ENCODE measurements at places on chromosomes 1 and 21.

GRCh38 chr1:158998781-158999161 lies 10.9 kb upstream of the IFI16 start:
- DNase-seq: peak; percentile 35

GRCh38 chr1:185232874-185233273 lies 75.9 kb downstream of the SWT1 start:
- no peak for DNase-seq

DNA sequence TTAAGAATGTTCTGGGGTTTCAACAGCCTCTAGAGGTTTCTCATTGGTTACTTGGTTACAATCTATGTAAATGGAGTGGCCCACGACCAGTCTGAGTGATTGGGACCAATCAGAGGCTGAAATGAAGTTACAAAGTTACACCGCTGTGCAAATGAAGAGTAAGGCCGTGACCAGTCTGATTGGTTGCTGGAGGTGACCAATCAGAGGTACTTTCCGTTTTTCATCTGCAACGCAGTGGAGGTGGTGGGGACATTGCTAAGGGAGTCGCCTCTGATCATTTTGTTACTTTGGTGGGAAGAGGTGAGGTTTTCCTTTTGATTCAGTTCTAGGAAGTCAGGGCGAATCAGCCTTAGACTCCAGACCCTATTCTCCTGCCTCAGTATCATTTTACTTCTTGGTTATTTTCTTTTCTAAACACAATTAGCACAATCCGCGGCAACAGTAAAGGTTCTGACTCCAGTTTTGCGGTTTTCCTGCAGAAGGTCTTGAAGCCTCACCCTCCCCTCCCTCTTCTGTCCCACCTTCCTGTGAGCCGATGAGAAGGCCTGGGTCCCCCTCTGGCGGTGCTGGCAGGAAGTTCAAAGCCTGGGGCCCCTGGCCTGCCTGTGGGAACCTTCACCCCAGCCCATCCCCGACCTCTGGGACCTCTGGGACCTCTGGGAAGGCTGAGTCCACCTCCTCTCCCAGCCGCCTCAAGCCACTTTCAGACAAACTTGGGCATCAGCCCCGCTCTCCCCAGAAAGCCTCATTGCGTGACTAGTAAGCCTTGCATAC lies 38.7 kb upstream of the TTC34 start:
- no peak for DNase-seq

- DNase-seq: no peak
These were observed 10.7 kb downstream of the SCCPDH start for GRCh38 chr1:246734866-246735265.

DNA sequence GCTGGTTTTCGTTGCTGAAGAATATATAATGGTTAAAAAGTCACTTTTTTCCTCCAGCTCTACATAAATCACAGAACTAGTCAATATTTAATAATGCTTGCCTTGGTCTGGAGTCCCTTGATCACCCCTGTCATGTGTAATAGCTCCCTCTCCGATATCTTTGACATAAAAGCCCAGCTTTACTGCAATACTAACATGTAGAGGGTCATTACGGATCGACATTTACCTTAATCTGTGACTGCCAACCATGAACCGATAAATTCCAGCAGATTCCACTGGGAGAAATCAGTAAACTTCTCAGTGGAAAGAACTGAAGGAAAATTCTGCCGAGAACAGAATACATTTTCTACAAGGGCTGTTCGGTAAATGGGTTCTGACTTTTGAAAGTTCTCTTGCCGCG lies 396.5 kb downstream of the KCTD3 start:
- DNase-seq: no peak

GRCh38 chr1:198333744-198334143 lies 176.9 kb downstream of the NEK7 start:
- no peak for DNase-seq

- DNase-seq: no peak
These were observed 37.2 kb upstream of the ARHGAP29 start for GRCh38 chr1:94274561-94274960.

- DNase-seq: no peak
These were observed 17.7 kb upstream of the NTPCR start for GRCh38 chr1:232932486-232933425.

DNA sequence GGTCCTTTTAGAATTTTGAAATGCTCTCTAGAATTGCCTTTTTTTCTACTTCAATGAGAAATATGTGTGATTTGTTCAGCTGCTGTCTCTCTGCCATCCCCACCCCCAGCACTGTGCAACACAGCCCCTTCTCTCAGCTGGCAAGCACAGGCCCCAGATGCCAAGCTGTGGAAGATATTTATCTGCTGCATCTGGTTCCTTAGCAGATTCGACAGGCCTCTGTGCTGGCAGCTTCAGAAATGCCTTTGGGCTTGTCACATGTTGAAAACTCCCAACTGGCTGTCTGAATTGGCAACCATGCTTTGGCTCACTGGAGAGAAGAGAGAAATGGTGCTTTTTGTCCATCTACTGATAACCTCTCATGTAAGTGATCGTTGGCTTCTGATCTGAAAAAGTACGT lies 206.7 kb upstream of the C1orf87 start:
- no peak for DNase-seq

DNA sequence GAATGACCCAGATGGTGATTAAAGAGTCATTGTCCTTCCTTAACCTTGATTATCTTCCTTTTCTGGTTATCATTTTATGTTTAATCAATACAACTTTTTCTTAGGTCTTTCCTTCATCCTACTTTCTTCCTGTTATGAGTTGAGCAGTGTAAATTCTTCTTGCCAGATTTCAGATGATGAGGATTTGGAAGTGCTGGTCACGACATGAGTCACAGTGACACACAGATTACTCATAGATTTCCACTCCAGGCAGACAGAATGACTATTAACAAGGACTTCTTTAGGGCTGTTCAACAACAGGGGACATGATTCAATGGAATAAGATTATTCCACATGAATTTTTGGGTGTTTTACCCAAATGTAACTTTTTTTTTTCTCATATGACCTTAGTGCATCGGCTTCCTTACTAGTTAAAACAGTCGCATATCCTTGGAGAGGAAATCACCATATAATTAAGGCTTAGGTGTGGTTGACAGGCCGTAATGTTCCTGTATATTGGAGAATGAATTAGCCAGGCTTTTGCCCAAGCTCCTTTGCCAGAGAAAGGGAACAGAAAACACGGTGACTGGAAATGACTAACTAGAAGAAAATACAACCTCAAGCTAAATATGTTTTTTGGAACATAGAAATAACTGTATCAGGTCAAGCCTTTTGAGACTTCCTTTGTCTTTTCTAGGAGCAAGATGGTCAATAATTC lies 44.2 kb downstream of the PRRX1 start:
- DNase-seq: no peak

GRCh38 chr1:32249831-32250525 lies 1.1 kb upstream of the LCK start:
- DNase-seq: peak; percentile 22

GRCh38 chr1:167718914-167719691 lies 2.7 kb upstream of the MPZL1 start:
- DNase-seq: no peak

DNA sequence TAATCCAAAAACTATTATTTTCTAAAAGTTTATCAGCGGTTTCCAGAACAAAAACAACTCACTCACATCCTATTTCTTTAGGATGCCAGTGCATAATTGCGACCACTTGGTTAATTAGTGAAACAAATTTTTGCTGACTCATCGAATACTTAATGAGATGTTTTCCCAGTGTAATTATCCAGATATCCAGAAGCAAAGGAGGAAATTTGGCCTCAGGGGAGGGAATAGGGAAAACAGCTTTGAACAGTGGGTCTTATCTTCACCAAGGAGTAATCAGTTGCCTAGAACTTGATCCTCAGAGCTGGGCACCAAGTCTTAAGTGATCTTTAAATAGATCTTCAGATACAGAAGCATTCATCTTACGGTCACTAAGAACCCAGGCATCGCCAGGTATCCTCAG lies 24.3 kb downstream of the STYXL2 start:
- no peak for DNase-seq

GRCh38 chr1:195664628-195665027 lies 943.6 kb downstream of the KCNT2 start:
- DNase-seq: no peak

GRCh38 chr1:91764471-91765115 lies 121.4 kb downstream of the TGFBR3 start:
- peak; percentile 40 for DNase-seq

GRCh38 chr1:159652506-159652905 lies 61.9 kb downstream of the CRP start:
- DNase-seq: no peak

DNA sequence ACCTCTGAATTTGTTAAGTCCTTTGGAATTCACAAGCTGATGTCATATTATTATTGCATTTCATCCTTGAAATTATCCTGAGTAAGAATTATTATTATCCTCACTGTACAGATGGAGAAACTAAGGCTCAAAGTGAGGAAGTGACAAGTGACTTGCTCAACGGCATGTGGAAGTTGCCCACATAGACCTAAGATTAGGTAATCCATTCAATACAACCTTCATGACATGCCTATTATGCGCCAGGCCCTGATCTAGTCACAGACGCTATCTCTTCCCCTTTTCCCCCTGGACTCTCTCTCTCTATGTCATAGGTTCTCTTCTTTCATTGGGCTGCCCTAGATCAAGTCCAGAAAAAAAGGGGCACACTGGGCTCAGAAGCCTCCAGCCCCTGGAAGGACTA lies 84.9 kb upstream of the KCNK2 start:
- DNase-seq: no peak

GRCh38 chr1:73537400-73537799 lies 660.6 kb downstream of the LRRIQ3 start:
- no peak for DNase-seq

GRCh38 chr1:33697816-33698215 lies 166.1 kb upstream of the HMGB4 start:
- DNase-seq: no peak

DNA sequence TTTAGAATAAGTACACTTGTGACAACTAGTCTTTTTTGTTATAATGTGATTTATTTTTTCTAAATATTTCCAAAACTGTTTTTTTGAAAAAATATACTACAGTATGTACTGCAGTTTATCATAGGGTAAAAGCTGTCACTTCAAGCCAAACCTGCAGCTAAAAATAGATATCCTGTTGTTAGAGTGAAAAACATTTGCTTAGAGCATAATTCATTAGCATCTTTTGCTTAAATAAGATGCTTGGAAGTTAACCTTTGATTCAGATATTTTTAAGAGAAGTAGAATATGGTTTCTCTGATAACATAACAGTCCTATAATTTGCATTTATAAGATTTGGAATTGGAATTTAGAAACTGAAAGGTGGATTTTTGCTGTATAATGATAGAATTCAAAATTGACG lies 21.5 kb downstream of the PRKACB start:
- DNase-seq: no peak

DNA sequence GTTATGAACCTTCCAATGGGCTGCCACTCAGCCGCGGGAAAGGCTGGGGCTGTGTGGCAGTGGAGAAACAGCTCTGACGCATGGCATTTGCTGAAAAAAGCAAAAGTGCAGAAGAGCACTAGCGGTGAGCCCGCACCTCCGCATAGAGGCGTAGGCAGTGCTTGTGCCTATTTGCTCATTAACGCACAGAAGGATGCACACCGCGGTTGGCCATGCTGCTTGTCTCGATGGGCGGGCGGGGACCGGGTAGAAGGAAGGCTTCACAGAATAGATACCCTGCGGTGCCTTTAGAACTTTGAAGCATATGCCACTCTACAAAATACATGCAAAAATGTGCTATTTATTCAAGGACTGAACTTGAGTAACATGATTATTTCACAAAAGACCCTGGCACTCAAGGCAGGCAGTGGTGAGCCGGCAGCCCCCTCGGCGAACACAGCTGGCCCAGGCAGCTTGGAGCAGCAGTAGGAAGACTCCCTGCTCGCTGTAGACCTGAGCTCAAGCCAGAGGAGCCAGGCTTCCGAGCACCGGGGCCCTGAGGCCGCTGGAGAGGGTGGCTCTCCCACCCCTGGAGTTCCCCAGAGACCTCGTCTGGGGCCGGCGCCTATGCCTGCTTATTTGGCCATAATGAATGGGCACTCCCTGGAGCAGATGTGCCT lies 71.5 kb downstream of the SIK1 start:
- no peak for DNase-seq

- peak; percentile 53 for DNase-seq
These were observed 48.6 kb upstream of the LRRC52 start for GRCh38 chr1:165494949-165495857.

DNA sequence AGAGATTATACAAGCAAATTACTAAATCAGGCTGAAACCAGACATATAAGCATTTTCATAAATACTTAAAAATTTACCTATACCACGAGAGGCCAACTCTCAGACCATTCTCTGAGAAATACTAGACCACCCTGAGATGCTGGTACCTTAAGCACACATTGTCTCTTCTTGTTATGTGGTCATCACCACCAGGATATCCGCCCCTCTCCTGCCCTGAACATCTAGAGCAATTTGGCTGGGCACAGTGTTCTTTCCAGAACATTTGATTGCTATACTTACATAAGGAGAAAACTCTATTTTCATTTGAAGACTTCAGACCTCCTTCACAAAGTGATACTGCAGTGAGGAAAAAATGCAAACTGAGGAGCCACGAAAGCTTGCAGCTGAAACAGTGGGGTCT lies 36.2 kb upstream of the DUSP10 start:
- DNase-seq: no peak

- no peak for DNase-seq
These were observed 12.2 kb upstream of the SPEN start for GRCh38 chr1:15835205-15835740.

DNA sequence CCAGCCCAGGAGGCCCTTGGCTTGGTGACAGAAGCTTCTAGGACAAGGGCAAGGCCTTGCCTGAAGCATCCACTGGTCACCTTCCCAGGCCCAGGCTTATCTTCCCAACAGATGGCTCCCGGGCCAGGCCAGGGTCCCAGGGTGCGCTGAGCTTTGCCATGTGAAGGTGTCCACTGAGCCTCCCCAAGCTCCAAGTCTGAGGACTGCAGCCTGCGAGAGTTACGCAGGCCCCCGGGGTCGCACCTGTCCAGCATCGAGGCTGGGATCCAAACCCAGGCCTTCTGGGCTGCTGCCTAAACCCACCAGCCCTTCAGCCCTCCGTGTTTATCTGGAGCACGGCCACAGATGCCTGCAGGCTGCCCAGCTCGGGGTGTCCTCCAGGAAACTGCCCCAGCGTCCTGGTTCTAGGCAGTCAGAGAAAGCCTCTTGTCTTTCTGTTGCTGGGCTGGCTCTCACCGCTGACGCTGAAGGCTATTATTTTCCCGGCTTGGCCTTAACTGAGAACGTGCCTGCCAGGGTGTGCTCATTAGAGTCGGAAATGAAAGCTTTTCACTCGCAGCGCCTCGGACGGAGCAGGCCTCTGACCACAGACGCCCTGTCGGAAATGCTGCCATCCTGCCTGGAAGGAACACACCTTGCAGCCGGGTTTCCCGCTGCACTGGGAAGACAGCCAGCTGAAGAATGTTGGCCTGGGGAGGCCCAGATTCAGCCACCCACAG lies 71.4 kb downstream of the MEGF6 start:
- no peak for DNase-seq

- DNase-seq: no peak
These were observed 138.7 kb downstream of the RUNX1 start for GRCh38 chr21:34910396-34910795.

- no peak for DNase-seq
These were observed 17.6 kb downstream of the TNNT2 start for GRCh38 chr1:201359873-201360210.

All from nephron progenitor cell (in vitro differentiated cells).